EH (cell line): ENCODE measurements at places on chromosomes 4 and X.

- no peak for DNase-seq
These were observed 163.9 kb upstream of the MAMLD1 start for GRCh38 chrX:150199181-150199580.

- DNase-seq: no peak
These were observed 14.6 kb upstream of the MED28 start for GRCh38 chr4:17599826-17600225.

DNA sequence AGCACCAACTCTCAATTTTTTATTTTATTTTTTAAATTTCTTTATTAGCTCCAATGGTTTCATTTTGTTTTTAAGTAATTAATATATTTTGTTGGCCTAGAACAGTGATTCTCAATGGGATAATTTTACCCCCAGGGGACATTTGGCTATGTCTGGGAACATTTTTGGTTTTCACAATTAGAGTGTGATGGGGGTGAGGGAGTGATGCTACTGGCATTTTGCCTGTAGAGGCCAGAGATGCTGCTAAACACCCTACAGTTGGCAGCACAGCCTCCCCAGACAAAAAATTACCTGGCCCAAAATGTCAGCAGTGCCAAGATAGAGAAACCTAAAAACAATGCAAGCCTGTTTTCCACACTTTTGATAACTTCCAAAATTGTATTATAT lies 64.6 kb downstream of the HHIP start:
- peak; percentile 35 for DNase-seq

DNA sequence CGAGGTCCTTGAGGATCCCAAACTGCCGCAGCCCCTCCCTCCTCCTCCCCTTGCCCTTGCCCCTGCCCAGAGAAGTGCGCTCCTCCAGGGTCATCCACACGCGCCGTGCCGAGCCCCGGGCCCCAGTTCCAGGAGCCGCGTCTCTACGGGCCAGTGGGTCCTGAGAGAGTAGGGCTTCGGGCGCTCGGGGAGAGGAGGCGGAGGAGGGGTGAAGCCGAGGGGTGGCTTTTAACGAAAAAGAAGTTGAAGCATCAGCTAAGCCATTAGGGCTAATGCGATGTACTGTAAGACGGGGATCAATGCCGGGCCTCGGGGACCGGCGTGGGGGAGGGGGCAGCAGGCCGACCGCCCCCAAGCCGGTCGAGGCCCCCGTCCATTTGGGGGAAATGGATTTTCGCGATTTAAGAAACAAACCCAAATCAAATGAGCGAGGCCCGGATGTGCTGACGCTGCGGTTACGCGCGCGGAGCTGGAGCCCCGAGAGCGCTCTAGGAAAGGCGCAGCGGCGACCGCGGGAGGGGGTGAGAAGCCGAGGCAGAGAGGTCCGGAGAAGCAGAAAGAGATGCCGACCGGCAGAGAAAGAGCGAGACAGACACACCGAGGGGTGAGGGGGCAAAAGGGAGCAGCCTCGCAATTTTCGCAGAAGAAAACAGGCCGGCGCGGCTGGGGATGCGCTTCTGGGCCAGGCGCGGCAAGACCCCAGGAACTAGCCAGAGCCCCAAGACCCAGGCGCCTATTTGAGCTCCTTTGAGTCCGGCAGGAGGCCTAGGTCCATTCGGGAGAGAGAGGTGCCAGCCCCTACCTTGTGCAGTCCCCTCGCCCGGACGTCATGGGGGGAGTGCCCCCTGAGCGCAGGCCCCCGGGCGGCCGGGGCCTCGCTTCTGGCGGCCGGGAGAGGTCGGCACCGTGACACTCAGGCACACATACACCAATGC lies 13.6 kb downstream of the HMX1 start:
- no peak for DNase-seq

DNA sequence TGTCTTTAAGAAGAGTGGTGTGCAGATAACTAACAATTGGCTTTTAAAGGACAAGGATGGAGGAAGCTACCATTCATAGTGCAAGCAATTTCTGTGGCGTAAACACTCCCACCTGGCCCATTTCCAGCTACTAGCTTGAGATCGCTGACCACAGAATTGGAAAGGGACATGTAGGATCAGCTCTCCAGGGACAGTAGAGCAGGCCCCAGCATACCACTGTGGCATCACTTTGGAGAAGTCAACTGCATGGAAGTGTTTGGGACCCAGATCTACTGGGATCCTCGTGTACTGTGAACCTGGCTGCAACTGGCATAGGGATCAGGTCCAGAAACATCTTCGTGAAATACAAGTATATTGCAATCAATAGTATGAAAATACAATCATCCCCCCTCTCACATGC lies 515.0 kb downstream of the INPP4B start:
- DNase-seq: peak; percentile 70

DNA sequence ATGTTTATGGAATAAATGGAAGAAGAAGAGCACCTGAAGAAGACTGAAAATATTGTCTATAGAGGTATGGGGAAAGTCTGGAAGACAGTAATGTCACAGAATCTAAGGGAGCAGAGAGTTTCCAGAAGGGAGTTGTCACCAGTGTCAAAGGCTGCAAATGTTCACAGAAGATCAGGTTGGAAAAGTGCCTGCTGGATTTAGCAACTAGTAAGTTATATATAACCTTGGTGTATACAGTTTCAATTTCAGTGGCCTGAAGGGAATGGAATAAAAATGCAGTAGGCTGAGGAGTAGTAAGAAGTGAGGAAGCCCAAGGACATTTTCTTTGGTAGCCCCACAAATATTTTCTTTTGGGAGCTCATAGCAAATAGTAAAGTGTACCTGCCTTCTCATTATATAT lies 107.2 kb downstream of the SATL1 start:
- no peak for DNase-seq

GRCh38 chr4:11866391-11866790 lies 437.7 kb upstream of the HS3ST1 start:
- no peak for DNase-seq

- peak; percentile 45 for DNase-seq
These were observed 32.8 kb upstream of the MAML3 start for GRCh38 chr4:140186651-140187315.

DNA sequence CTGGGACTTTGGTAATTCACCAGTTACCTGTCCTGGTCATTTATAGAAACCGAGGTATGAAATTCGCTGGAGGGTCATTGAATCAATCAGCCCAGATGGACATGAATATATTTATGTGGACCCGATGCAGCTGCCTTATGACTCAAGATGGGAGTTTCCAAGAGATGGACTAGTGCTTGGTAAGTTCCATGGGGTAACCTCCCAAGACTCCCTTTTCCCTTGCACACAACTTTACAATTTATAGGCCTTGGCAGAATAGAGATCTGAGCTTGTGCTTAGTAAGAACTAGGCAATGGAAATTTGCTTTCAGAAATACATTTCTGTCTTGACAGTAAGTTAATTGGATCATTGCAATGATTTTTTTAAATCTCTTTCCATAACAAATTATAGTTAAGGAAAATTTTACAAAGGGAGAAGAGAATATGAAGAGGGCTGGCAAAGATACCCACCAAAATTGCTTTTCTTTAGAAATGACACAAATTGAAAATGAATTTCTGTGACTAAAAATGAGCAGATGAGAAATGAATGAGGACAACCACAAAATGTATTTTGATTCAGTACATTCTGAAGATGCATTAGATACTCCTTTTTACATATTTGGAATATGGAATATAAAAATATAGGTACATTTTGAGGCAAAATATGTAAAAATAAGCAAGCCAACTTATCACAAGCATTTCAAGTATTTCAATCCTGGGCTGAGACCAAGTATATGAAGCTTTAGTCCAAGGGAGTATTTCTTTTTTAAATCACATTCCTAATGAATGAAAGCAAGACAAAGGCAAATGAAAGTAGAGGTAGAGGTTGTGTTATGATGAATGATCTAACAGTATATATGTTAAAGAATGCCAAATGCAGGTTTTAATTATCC lies 45.9 kb downstream of the PDGFRA start:
- no peak for DNase-seq

DNA sequence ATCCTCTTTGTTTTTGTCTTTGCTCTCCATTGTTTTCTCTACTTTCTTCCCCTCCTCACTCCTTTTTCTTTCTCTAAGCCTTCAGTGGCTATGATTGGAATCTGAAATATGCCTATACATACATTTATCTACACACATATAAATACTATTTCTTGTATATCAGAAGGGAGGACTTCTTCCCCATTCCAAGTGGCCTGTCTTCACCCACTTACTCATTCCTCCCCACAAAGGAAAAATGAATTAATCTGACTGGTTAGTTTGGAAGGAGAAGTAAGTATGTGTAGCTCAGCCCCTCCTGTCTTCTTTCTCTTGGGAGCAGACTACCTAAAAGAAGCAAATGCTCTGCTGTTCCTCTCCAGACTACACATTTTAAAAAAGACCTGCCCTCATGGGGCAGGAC lies 17.7 kb downstream of the GUCY2F start:
- no peak for DNase-seq

DNA sequence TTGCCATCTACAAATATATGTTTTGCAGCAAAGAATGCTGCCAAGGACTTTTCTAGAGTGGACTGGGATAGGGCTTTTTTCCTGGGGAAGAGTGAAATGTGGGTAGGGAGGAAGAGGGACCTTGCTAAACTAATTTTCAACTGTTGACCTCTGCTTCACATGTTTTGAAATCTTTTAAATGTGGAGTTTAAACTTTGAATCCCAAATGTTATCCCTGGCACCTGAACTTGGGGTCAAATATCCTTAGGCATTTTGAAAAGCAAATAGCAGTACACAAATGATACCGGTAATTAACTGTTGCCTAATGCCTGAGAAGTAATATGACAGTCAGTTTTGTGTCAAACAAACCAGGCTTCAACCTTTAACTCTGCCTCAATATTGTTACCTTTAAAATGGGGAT lies 7.3 kb upstream of the AR start:
- DNase-seq: no peak

- DNase-seq: peak; percentile 36
These were observed 203.6 kb upstream of the MAMLD1 start for GRCh38 chrX:150159537-150159936.

DNA sequence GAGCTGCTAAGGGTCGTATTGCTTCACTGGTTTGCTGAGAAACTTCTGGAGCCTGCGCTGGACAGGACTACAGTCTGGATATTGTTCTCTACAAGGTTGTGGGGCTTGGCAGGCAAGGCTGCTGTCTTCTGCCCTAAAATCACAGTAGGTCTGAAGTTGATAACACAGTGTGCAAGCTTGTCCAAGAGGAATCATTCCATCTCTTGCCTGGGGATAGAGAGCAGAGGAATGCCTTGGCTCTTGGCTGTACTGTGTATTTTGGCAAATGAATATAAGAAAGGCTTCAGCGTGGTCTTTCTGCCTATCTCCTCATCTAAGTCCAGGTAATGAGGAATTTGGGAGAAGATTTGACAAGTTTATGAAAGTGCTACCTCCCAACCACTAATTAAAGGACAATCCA lies 9.4 kb upstream of the RASL11B start:
- DNase-seq: peak; percentile 74

DNA sequence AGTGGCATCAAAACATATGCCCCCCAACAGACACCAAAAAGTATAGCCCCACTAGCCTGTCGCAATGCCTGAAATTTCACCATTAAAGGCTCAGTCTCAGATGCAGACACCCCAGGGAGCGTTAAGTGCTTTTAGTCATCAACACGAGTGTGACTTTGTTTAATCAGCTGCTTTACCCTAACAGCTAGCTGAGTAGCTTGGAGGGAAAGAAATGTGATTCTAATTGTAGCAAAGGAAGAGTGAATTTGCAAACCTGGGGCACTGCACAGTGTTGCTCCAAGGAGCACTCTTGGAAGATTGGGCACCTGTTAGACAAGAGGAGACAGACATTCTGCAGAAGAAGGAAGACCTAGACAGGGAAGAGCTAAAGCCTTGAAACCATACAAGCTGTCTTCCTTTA lies 145.1 kb downstream of the BEND2 start:
- DNase-seq: no peak

GRCh38 chrX:54172455-54172854 lies 10.6 kb downstream of the FAM120C start:
- DNase-seq: no peak

GRCh38 chrX:110847334-110847733 lies 51.7 kb upstream of the CHRDL1 start:
- peak; percentile 69 for DNase-seq

DNA sequence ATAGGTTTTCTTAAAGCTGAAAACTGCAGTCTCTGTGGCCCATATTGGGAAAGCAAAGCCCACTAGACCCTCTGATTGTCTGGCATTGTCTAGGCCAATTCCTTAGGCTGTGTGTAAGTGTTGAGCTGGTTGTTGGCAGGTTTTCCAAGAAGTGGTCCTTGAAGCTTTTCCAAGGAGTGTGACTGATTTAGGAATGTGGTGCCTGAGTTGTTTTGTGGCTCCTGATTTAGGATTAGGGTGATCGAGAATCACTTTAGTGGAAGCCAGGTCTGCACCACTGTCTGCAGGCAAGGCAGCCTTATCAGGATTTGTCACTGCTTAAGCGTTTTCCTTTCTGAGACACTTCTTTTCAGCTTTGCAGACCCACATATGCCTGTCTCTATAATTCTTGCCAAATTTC lies 339.0 kb upstream of the DDX53 start:
- no peak for DNase-seq
